ENCODE measurements at places on chromosomes 16 and 17.

DNA sequence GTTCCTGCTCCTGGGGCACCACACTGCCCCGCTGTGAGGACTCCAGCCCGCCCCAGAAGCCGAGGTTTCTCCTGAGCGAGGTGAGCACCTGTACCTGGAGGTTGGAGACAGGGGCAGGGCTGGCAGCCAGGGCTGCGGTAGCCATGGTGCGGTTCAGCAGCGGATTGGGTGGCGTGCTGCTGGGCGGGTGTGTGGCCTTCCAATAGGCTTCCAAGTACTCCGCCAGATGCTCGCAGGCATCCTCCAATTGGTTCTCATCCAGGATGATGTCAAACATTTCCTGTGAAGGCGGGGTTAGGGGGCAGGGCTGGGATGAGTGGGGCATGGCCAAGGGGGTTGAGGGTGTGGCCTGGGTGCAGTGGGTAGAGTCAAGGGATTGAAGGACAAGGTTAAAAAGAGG, 11.3 kb upstream of the ARL5C start:
- DNase-seq: no peak

DNA sequence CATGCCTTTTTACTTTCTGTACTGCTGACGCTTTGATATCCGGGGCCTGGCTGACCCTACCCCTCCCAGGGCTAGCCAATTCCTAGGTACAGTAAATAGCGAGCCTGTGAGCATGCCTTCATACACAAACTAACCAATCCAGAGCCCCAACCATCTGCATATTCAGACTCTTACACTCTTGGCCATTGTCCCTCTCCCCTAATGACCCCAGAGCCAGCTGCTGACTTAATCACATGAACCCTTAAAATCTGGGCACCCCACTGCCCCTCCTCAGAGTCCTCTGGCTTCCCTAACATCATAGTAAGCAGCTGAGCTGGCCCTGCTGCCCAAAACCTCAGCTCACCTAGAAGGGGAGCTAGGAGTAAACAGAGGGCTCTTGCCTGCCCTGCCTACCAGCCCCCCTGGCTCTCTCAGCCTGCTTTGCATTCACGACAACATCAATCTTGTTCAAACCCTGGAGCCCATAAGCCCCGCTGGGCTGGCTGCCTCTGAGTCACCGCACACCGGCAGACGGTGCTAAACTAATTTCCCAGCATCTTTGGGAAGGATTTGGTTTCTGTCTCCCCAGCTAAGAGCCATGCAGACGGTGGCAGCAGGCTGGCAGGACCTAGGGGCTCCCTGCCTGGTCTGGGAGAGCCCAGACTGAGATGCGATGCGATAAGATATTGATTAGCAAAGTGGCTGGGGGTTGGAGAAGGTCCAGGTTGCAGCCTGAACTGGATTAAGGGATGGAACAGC, 63.2 kb downstream of the CLEC19A start:
- DNase-seq: no peak

DNA sequence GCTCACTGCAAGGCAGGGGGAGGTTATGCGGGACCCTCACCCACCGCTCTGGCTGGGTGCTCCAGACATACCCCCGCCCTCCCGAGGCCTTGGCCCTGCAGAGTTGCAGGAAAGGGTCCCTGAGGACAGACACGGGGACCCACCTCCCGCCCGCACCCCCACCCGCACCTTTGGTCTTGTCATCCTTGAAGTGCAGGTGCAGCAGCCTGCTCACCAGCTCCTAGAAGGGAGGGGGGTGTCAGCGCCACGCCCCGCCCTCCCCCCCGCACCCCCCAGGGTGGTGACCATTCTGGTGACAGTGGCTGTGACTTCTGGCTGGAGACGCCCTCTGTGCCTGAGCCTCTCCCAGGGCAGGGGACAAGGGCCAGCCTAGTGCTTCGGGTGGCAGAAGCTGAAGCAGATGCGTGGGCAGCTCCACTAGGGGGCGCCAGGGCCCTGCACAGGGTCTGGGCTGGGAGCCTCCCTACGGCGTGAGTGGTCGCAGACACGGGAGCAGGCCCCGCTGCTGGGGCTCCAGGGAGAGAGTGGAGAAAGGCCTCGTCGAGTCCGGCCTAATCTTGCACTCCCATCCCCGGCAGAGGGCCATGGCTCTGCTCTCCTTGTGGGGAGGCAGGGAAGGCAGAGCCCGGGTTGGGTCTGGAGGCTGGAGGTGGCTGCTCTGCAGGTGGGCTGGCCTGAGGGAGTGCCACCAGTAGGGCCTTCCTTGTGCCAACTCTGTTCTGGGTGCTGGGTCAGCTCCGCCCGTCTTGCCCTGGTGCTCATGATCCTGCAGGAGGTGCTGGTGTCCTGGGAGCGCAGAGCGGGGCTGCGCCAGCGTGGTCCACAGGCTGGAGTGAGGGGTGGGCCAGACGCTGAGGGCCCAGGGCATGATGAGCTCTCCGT, 2.7 kb downstream of the CENPX start:
- no peak for DNase-seq

GRCh38 chr17:78342449-78343186, 17.3 kb downstream of the SOCS3 start:
- DNase-seq: peak; percentile 77

DNA sequence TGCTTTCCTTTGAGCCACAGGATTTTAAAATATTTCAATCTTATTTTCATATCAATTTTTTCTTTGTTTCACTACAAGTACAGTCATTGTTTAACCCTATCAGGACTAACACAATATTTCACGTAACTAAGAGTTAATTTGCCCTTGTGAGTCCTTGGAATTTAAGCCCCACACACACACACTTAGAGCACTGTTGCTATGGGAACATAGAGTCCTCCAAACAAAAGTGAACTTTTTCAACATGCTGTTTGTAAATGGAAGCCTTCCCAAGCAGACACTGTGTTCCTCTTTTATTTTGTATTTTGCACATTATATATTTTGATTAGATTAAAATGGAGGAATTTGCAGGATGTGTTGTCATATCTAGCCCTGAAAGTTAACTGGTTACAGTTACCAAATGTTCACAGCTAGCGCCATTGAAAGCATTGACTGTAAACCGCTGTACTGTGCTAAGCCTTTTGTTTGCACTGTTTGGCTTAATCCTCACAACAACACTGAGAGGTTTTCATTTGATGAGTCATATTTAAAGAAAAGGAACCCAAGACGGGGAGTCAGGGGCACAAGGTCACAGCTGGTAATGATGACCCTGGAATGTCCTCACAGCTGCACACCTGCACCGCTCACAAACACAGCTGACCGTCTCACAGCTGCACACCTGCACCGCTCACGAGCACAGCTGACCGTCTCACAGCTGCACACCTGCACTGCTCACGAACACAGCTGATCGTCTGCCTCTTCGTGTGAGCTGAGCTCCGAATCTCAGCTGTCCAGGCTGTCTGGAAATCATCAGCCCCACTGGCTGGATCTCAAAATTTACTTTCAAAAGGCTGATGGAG, 6.3 kb downstream of the HSBP1 start:
- DNase-seq: peak; percentile 59

DNA sequence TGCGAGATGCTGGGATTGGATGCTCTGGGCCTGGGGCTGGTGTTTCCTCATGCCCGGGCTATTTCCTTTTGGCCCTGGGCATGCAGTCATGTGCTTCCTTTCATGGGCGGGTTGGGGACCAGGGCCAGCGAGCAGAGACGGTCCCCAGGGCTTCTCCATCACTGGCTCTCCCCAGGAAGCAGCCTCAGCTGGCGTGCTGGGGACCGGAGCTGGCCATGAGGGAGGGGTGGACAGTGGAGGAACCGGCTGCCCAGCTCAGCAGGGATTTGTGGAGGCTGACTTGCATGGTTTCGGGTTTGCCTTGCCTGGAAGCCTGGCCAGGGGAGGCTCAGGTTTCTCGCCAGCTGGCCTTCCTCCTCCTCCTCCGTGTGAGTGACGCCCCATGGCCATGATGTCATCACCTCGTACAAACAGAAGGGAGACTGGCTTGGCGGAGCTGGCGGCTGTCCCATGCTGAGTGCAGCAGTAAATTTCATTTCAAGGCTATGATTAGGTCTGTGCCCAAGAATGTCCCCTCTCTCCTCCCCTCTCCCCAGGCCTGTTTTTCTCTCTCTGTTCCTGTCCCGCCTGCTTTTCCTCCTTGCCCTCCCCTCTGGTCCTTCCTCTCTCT, 8.9 kb upstream of the TIMP2 start:
- DNase-seq: peak; percentile 97

GRCh38 chr16:54148974-54149373, 137.6 kb downstream of the IRX3 start:
- no peak for DNase-seq

Measured in fibroblast of the conjunctiva (primary cell).